Panc1 (cell line): ENCODE measurements at places on chromosomes 5 and 9.

- DNase-seq = no peak
Observed at GRCh38 chr5:82365744-82366228, 87.6 kb upstream of the RPS23 start.

DNA sequence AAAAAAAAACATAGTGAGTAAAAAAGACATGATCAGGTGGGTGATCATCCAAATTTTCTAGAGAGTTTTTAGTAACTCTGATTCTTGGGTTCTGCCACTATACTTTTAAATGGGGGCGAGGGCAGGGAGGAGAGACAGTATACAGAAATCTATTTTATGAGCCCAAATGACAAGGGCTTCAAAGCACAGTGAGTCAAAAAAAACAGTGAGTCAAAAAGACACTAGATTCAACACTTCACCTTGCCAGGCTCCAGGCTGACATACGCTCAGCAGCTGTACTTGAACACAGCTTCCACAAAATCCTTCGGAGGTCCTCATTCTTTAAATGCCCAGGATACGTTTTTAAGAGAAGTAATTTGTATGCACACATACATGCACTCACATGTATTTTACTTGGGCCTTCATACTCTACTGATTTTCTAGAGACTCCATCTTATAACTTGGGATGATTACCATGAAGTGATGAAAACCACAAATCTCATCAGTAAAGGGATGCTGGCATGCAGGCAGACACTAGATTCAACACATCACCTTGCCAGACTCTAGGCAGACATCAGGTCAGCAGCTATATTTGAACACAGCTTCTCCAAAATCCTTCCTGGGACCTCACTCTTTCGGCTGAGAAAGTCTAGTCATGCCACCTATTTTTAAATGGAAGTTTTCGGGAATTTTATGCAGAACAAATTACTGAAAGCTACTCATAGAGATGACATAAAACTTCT, 28.8 kb downstream of the NR3C1 start:
- DNase-seq = no peak

GRCh38 chr5:42591015-42591414, 165.6 kb upstream of the CCDC152 start:
- DNase-seq = no peak

- DNase-seq = no peak
Observed at GRCh38 chr9:136379003-136379287, 5.5 kb upstream of the CARD9 start.

GRCh38 chr5:69019668-69020375, 74.0 kb upstream of the SLC30A5 start:
- DNase-seq = no peak

DNA sequence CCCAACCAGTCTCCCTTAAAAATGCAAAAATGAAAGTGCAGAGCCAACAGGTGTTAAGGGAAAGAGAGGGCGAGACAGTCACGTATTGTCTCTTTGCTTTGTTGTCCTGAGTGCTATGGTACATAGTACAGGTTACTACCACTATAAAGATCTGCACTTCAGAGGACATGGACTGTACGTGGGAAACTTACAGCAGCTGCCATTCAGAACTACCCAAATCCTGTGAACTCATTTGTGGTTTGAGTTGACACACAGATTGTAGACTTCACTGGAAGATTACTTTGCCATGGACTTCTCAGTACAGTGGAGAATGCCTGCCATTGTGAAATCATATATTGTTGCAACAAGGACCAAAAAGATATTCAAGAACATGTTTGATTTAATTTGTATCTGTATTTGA, 34.8 kb downstream of the FBXO38 start:
- no peak for DNase-seq

DNA sequence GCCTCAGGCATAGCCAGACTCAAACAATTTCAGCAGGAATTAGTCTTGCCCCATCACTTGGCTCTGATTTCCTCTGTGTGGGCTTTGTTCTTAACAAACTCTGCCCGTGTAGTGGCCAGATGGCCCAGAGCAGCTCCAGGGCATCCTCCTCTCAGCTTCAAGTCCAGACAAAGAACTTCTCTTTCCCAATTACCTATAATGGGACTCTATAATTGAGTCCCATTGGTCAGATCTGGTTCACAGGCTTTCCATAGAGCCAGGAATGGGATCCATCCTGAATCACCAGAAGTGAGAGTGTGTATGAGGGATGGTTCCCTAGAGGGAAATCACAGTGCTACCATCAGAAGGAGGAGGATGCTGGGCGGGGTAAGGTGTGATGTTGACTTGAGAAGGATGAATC, 515.8 kb downstream of the KIF4B start:
- no peak for DNase-seq
